ENCODE measurements at places on chromosomes 1 and 21. TPM values are rescaled to one million over a fixed set of nuclear protein-coding genes. Genes with fewer than 3 reads are reported as not detected.

Gene ADGRL2
- total RNA-seq, result 378 TPM

Gene LCE1F
- not detected for total RNA-seq

Gene FALEC
- total RNA-seq, result 0.33 TPM

Gene CA14
- not detected for total RNA-seq

Gene ALPL
- 0.36 TPM for total RNA-seq

Gene SPRR3
- total RNA-seq, result not detected

Gene SYT2
- total RNA-seq, result under 0.01 TPM

Gene STXBP3
- total RNA-seq, result 53.8 TPM

Gene TCHHL1
- not detected for total RNA-seq

Gene FH
- total RNA-seq, result 62.6 TPM

Gene F13B
- not detected for total RNA-seq

Gene KCNT2
- total RNA-seq, result 6.6 TPM

Gene LENEP
- 0.33 TPM for total RNA-seq

Gene SLC2A5
- total RNA-seq, result 25.9 TPM

Gene S100A7A
- not detected for total RNA-seq

Gene SIM2
- total RNA-seq, result 0.13 TPM

Gene PLCH2
- total RNA-seq, result 0.53 TPM

Gene CD52
- not detected for total RNA-seq

Gene RPAP2
- 13.4 TPM for total RNA-seq
